Suprapubic skin (tissue), 4 donors: ENCODE measurements at places on chromosomes 6 and 20.

DNA sequence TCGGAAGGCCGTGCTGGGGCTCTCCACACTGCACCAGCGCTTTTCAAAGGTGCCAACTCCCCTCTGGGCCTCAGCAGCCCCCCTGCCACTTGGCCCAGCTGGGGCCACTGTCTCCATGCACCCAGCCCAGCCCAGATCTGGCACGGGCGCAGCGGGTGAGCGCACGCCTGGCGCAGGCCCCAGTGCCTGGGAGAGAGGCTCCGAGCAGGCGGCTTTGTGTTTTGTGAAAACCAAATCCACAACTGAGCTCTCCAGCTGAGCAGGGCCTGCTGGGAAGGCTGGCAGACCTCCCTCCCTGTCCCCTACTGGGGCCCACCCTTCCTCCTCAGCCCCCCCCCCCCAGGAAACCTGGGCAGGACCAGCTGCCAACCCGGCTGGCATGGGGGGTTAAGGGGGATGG, 17.0 kb downstream of the MDGA1 start:
- no peak for DNase-seq

DNA sequence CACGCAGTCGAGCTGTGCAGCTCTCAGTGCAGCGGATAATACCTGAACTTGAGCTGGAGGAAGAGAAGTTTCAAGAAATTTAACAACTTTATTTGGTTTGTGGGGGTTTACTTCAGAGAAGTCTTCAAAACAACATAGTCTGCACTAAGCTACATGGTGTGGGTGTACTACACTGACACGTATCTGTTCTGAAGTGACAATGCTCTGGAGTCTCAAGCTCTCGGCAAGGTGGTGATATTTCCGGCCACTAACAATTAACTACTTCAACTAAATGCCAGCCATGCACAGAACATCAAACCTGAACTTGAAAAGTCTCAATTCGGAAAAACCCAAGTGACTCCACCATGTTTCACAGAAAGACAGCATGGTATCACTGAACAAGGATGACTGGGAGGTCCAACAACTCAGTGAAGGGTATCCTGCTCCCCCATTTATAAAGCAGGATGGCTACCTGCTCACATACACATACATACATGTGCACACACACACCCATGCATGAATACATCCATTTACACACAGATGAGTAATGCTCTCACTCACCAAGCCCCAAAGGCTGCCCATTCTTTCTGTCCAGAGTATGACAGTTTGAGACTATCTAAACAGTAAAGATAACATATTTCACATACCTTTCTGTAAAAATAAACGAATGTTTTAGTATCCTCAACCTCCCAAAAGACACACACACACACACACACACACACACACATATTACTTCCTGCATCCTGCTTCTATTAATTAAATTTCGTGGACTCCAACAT, 15.4 kb upstream of the ANKRD60 start:
- DNase-seq, result no peak

DNA sequence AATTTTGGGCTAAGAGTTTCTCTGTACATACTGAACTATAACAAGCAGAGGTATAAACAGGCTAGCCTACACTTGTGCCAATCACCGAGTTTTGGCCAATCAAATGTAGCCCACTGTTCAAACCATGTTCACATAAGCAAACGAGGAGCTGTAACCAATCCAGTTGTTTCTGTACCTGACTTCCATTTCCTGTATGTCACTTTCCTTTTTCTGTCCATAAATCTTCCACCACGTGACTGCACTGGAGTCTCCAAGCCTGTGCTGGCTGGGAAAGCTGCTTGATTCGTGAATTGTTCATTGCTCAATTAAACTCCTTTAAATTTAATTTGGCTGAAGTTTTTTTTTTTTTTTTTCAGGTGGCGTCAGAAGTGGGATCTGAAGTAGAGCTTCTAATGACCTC, 332.9 kb downstream of the RNF144B start:
- DNase-seq, result no peak

GRCh38 chr6:135195522-135195921, 14.4 kb downstream of the MYB start:
- DNase-seq, result no peak

DNA sequence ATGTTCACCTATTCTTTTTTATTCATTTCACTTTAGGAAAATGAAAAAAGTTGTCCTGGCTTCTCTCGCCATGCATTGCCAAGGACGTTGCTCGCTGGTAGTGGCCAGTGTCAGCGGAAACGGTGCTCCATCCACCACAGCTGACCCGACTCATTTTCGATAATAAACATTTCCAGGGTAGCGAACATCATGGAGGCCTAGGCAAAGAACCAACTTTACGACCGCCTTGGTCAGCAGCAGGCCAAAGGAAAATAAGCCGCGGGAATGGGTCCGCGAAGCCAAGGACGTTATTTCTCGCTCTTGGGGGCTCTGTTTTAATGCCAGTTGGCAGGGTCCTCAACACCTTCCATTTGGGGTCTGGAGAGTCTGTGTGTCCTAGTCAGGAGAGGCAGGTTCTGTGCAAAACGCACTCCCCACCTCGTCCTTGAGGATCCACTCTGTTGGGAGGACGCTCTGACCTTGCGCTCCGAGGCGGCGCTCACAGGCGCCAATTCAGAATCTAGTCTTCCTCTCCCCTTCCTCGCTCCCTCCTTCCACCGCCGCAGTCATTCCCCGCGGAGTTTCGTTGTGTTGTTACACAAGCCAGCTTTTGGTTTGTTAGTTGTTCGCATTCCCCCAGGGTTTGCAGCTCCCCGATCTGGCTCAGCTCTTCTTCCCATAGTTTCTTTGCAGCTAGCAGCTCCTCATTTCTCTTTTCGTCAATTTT, 4.1 kb upstream of the PAX1 start:
- DNase-seq, result no peak

DNA sequence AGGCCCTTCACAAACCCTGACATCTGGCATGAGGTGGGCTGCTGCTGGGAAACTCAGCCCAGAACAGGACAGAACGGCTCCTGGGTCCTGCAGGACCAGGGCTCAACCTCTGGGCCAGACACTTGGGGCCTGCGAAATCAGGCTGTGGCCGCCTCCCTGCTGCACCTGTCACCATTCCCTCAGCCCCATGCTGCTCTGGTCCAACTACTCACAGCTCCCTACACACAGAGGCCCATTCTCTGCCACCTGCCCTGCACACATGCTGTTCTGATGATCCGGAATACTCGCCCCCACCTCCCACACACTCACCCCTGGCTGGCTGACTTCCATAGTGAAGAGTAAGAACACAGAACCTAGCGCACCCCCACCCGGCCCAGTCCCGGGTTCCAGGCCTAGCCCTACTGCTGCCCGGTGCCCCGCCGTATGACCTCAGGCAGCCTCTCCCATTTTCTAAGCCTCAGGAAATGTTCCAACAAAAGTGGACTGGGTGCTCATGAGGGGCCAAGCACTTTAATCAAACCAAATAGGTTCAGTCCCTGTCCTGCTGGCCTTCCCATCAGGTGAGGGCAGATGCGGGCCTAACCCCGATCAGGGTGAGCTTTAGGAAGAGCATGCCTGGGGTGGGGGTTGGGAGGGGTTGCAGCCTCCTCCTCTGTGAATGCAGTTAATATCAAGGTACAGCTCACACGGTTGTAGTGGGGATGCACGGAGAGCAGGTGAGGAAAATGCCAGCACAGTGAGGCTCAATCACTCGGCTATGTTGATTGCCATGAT, 3.9 kb downstream of the PEDS1 start:
- DNase-seq, result no peak

DNA sequence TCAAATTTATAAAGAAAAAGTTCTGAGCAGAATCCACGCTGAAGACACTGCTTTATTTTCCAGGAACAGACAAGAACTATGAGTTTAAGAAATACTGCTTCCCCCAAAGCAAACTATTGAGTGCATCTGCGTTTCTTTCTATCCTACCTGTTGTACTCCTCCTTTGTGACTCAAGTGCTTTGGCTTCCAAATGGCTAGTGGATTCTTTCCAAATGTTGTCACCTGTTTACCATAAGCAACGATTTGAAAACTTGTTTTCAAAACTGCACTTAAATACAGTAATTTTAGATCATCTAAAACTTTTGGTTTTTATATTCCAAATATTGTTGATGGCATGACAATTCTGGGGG, 9.5 kb downstream of the PXDC1 start:
- DNase-seq, result no peak

GRCh38 chr6:135605278-135605790, 107.8 kb upstream of the AHI1 start:
- DNase-seq, result no peak

DNA sequence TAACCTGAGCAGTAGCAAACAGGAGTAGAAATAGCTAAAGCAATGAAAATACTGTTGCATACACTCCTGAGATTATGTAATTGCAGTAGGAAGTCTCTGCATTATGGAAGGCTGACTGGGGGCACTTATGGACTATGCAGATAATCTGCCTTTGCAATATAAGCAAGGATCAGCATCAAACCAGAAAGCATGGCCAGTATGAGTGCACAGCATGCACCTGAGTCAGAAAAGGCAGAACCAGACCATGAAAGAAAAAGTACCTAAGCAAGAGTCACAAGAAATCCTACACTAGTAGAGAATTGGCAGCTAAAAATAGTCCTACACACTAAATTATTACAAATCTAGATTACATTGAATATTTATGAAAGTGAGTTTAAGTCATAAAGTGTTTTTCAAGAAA, 164.3 kb downstream of the KIF6 start:
- no peak for DNase-seq

DNA sequence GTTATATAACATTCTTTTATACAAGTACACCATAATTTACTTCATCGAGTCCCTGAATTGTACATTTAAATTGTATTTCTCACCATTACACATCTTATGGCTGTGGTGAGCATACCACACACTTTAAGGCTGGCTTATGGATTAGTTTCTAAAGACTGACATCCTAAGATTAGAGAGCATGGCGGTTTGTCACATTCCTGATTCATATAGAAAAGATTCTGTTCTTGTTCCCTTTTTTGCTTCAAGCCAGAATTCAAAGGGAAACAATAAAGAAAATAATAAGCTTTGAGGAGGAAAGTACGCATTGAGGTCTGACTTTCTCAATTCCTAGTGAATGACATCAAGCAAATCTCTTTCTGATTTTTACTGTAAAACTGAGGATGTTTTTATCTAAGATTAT, 2.5 kb downstream of the BTN1A1 start:
- no peak for DNase-seq

DNA sequence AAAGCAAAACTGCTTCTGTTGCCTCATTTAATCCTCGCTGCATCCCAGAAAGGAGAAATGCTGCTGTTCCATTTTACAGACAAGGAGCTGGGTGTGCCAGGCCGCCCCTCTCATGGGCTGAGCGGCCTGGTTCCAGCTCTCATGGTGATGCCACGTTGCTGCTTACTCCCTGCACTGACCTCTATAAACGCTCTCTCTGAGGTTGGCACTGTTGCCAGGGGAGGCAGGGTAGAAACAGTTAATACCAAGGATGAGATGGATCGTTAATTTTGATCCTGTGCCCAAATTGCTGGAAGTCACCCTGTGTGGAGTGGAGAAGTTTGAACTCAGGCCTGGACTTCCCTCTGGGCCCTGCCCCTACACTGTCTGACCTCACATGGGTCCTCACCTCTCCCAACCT, 25.6 kb downstream of the SIRPA start:
- DNase-seq, result no peak

- DNase-seq, result no peak
Measured at GRCh38 chr6:156559162-156559690, 218.0 kb upstream of the ARID1B start.

GRCh38 chr20:4585104-4585753, 136.5 kb upstream of the PRND start:
- no peak for DNase-seq

DNA sequence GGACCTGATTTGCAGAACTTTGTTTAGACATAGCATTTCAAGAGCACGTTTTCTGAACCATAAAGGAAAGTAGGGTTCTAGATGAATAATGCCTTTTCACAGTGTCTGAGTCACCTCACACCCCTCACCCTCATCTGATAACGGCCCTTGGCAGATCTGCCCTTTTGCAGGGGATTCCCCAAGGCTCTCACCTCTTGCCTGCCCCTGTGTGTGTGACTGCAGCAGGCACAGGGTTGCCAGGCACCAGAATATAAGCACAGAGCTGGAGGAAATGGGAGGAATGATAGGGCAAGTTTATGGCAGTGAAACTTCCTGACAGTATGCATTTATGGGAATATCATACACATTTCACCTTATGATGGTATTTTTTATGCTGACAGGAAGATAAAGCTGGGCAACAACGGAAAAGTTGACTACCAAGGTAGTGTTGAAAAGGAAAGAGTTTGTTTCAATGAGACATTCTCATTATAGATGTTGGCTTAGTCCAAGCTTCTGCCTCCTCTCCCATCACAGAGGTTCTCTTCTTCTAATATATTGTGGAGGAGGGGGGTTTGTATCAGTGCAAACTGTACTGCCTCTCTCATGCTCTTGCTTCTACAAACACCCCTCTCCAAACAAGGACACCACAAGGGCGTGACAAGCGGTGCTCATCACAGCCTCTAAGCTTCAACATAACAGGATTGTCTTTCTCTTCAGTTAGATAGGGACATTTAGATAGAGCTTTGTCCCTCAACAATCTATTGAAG, 101.5 kb upstream of the BACH2 start:
- DNase-seq, result no peak

GRCh38 chr20:61580958-61581824, 329.1 kb downstream of the CDH4 start:
- DNase-seq, result no peak

- DNase-seq, result no peak
Measured at GRCh38 chr6:49582529-49582928, 32.1 kb downstream of the C6orf141 start.

GRCh38 chr6:63644668-63645326, 9.2 kb downstream of the PHF3 start:
- no peak for DNase-seq

DNA sequence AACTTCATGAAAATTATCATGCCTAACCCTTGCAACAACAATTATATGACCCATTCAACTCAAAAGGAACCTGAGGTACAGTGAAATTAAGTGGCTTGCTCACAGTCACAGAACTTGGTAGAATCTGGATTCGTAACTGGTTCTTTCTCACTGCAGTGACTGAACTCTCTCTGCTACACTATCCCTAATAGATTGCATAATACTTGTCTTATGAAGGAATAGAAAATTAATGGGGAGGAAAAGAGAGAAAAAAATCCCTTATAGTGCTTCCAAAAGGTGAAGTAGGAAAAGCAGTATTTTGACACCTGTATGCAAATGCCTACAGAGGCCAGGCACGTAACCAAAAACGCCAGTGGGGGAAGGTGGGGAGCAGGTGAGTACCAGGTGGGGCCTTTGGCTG, 186.6 kb downstream of the LY86 start:
- DNase-seq, result no peak

DNA sequence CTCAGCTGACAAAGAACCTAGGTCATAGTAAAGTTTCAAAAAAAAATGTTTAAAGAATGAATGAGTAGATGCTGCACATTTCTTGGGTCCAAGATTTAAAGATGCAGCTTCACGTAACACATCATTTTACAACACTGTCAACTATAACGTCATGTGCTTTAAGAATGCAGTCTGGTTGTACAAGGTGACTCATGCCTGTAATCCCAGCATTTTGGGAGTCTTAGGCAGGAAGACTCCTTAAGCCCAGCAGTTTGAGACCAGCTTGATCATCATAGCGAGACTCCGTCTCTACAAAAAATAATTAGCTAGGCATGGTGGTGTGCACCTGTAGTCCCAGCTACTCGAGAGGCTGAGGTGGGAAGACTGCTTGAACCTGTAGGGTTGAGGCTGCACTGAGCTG, 21.9 kb downstream of the SLC17A5 start:
- DNase-seq, result no peak
